ENCODE measurements at places on chromosomes 11 and 22. TPM values are rescaled to one million over a fixed set of nuclear protein-coding genes. Genes with fewer than 3 reads are reported as not detected.

DNA sequence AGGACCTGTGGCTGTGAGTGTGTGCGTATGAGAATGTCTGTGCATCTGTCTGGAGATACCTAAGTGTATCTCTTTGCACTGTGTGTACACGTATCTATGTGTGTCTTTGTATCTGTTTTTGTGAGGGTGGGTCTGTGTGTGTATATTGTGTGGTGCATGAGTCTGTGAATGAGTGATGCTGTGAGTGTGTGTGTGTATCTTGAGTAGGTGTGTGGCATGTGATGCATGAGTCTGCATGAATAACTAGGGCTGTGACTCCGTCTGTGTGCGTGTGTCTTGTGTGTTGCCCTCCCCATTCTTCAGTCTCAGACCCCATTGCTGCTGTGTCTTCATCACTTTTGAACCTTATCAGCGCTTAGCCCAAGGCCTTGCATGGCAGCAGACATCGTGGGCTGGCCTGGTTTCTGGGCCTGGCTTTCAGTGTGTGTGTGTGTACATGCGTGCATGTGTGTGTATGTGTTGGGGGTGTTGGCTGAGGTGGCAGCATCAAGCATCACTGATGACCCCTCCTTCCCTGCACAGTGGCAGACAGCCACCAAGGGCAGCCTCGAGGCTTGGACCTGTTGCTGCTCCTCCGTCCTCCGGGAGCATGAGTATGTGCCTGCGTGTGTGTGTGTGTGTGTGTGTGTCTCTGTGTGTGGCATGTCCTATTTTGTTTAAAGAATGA lies 1.4 kb downstream of the SGSM1 start:
- DNase-seq: no peak

DNA sequence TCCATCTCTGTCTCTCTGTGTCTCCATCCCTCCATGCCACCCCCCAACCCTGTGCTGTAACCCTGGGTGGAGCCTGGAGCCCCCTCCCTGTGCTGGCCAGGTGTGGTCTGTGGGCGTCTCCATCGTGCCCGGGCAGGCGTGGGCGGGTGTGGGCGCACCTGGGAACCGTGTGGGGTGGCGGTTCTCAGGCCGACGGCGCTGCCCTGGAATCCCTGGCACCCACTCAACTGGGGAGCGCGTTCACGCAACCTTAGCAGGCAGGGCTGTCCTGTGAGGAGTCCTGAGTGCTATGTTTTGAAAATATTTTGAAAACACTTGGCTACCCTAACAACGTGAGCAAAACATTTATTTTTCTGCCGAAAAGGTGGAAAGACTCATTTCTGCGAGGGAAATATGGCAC lies 4.7 kb downstream of the TNNT3 start:
- no peak for DNase-seq

DNA sequence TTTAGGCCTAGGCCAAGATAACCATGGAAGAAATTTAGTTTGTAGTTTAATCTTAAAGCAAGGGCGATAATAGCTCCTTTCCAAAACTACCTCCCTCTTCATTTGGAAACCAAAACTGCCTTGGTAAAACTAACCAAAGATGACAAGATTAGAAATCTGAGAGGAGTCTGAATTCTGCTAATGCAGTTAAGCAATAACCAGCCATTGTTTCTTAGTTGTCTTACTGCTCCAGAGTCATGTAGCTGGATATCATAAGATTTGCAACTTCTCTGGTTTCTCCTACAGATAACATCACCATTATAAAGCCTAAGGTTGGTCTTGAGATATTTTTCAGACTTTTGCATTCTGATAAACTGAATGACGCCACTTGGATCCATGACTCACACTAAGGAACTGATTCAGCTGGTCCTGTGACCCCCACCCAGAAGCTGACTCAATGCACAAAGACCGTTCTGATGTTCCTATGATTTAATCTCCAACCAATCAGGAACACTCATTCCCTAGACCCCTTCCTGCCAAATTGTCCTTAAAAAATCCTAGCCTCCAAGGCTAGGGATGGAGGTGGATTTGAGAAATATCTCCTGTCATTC lies 200.8 kb downstream of the LUZP2 start:
- no peak for DNase-seq

INS gene
- total RNA-seq: not detected

DNA sequence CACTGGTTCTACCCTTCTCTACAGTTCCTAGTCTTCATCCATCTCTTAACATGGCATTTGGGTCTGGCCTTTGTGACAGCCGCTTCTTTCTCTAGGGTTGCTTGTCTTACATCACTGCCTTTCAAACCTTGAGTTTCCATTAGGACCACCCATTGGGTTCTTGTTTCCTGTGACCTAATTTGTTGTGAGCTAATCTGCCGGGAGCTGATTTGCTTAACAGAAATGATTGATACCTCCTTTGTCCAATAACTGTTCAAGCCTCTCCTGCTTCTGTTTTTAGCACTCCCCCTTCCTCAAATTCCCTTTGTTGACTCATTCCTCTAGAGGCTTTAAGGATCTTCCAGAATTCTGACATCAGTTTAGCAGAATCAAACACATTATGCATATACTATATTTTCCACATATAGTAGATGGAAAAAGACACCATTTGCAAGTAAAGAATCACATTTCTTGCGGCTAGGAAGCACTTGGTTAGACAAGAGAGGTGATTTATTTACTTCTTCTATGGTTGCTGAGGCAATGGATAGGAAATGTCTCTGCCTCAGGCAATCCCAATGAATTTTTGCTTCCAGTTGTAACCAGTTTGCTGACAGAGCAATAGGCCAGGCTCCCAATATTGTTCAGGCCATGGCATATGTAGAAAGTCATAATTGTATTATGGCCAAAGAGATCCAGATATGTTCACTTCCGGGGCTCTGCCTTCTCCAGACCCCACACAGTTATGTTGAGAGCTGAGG lies 130.7 kb downstream of the SNX19 start:
- DNase-seq: no peak

LDHAL6A gene
- not detected for total RNA-seq

- DNase-seq: peak; percentile 61
These were observed 52.6 kb upstream of the NAV2 start for GRCh38 chr11:19660076-19660475.

GRCh38 chr11:2975594-2975993 lies 16.5 kb downstream of the NAP1L4 start:
- DNase-seq: no peak

DNA sequence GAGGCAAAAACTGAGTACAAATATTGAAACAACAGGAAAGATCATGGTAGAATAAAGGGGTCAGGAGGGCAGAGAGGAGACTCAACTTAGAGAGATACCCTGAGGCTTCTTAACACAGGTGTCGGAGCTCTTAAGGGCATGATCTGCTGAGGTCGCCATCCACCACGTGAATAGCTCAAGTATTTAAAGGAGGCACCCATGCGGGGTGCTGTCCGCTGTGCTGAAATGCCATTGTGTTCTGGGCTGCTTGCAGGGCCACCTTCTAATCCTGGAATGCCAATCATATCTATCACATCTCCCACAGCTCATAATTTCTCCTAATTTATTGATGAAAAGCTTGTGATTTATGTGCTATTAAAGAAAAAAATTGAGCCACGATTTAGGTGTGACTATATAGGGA lies 90.2 kb downstream of the SEZ6L start:
- DNase-seq: no peak

DNA sequence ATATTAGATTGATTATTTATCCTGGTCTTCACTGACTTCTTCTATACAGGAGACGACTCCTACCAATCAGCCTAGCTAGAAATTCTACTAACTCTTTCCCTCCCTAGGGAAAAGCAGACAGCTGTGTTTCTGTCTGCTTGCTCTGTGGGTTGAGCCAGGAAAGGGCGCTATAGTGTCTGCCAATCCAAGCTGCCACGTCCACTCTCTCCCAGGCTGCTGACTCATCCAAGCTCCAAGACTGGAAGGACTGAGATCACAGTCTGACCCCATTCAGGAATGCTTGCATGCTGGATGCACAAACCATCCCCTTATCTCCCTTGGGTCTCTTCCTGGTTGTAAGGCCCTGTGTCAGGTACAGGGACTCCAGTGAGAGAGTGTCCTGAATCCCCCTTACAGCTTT lies 955.6 kb downstream of the OPCML start:
- no peak for DNase-seq

CSNK2A3 gene
- 0.29 TPM for total RNA-seq

SCUBE1 gene
- not detected for total RNA-seq

DNA sequence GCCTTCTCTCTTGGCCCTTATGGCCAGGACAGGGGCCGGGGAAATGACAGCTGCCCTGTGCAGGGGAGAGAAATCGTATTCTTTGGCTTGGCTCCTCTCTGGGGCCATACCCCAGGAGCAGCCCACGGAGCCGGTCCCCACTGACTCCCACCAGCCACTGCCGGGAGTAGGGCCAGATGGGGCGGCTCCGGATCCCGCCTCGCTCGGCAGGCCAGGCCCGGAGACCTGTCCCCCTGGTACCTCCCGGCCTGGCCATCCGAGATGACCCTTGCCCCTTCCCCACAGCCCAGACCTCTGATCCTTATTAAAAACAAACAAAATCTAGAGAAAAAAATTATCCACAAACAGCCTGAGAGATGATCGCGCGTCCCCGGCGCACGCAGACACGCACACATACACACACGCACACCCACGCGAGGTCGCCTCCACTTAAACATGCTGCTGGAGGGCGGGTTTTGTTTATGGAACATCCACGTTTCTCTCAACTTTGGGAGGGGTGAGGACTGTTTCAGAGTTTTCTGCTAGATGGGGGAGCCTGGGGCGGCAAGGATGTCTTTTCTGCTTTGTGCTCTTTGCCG lies 59.1 kb downstream of the IGLL1 start:
- no peak for DNase-seq

- no peak for DNase-seq
These were observed 14.6 kb upstream of the CTSC start for GRCh38 chr11:88352139-88352538.

DNA sequence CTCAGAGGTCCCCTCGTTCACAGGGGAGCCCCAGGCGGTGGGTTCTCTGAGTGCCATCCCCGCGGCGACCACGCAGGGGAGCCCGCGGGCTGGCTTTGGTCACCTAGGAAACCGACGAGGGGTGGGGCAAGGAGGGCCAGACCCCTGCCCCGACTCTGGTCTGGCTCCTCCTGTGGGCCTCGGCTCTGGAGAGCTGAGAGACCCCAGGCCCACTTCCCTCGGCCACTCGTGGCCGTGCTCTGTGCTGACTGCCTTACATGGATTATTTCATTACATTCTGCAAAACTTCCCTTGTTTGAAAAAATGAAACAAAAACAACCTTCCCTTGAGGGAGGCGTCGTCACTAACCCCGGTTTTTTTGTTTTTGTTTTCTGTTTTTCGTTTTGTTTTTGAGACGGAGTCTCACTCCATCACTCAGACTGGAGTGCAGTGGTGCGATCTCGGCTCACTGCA lies 15.1 kb upstream of the CYTH4 start:
- DNase-seq: no peak

DNA sequence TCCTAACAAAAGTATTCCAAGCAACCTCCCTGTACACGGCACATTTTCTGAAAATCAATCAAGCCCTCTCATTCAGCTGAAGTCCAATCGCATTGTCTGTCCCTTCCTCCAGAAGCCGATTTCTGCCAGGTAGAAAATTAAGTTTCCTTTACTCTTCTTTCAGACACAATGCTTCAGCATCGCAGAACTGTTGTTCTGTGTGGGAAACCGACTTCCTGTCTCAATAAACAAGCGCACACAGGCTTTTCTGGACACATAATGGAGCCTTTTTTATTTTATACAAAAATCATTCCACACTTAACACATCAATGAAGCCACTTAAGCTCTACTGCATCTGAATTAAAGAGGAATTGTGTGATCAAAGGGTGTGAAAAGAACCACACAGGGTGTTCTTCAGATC lies 75.6 kb downstream of the BLID start:
- no peak for DNase-seq

ARVCF gene
- 1.9 TPM for total RNA-seq

DNA sequence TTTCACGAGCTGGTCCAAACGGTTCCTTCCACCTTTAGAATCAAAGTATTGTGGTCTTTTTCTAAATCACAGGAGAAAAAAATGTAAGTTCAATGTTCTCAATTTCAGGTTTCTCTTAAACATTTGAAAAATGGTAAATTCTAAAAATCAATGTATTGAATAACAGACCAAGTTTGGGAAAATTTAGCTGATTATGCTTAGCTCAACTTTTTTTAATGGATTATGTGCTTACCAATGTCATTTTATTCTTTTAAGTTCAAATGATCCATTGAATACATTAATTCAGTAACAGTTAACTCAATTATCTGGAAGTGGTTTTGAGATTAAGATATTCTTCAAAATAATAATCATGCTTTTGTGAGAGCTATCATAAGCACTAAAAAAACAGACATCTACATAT lies 5.1 kb downstream of the PRDM10 start:
- no peak for DNase-seq

DMC1 gene
- total RNA-seq: 2.2 TPM

DNA sequence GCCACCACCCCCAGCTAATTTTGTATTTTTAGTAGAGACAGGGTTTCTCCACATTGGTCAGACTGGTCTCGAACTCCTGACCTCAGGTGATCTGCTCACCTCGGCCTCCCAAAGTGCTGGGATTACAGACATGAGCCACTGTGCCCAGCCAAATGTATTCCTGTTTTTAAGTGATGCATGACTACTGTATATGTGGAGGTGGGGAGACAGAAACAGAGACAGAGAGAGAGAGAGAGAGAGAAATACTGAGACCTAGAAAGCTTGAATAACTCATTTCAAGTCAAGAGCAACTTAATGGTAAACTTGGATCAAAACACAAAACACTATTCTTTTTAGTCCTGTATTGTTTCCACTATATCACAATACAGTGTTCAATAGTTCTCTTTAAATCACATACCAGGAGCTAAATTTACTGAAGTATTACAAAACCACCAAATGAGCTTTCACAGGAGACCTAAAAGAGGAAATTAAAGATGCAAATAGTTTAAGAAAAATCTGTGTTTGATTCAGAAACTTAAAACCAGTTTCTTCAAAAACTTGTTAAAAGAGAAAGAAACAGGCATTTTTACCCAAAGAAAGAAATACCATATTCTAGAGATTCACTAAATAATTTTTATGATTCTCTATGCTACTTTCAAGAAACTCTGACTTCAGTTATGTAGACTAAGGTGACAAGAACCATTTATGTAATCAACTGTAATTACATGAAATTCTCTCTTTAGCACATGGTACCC lies 188.7 kb downstream of the ETS1 start:
- no peak for DNase-seq

IL17RA gene
- total RNA-seq: 9.4 TPM

DNA sequence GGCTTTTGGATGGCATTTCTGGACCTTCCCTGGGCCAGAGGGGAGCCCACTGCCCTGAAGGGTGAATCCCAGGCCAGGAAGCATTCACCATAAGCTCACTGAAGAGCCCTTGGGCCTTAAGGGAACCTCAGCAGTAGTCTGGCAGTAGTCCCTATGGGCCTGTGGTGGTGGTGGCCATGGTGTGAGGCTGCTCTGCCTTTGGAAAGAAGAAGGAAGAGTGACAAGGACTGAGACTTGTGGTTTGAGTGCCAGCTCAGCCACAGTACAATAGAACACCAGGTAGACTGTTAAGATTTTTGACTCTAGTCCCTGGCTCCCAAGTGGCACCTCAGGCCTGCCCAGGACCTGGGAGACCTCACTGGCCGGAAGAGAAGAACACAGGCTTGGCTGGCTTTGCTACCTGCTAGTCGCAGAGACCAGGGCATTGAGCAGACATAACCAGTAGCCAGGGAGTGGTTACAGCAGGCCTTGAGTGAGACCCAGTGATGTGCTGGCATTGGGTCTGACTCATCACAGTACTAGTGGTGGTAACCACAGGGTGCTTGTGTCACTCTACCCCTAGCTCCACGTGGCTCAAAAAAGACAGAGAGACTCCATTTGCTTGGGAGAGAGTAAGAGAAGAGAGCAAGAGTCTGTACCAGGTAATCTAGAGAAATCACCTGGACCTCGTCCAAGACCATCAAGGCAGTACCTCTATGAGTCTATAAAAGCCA lies 259.8 kb upstream of the BLID start:
- peak; percentile 36 for DNase-seq

- DNase-seq: no peak
These were observed 48.7 kb upstream of the APOA1 start for GRCh38 chr11:116885951-116886655.

HINFP gene
- 24.5 TPM for total RNA-seq

Measured in GM12878 (cell line).